ENCODE measurements at places on chromosomes 16 and 17.
A peak's percentile ranks its signal among the peaks of the same experiment; 100 is the strongest.

DNA sequence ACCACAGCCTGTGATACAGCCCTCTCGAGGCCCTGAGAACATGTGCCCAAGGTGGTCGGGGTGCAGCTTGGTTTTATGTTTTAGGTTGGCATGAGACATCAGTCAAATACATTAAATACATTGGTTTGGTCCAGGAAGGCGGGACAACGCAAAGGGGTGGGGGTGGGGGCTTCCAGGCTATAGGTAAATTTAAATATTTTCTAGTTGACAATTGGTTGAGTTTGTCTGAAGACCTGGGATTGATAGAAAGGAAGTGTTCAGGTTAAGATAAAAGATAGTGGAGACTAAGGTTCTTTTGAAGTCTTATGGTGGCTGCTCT, 1.2 kb upstream of the ZKSCAN2 start:
- DNase-seq, result no peak

- no peak for DNase-seq
Measured at GRCh38 chr17:64423881-64424280, 25.0 kb upstream of the MILR1 start.

- DNase-seq, result peak; percentile 88
Measured at GRCh38 chr17:59381716-59382570, 50.5 kb downstream of the YPEL2 start.

DNA sequence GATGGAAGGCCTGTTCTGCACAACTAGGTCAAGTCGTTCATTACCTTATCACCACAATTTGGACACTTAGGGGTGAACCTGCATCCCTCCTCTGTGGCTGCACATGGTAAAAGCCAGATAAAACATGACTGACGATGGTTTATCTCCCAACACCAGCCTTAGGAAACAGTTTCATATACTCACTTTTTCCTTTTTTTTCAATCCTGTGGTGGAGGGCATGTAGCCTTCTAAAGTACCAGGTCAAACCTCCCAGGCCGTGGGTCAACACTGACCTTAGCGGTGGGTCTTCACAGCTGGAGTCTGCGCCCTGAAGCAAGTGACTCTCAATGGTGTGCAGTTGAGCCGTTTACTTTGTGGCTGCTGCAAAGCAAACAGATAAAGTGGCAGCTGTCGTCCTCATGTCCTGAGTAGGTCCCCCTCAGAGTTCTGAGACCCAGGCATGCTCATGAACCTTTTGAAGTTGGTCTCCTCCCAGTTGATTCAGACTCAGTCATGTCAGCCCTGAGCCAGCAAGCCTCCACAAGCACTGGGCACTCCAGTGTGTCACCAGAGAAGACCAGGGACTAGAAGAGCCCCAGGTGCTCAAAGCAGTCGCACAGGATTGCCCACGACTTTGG, 5.9 kb downstream of the FAHD1 start:
- DNase-seq, result no peak

GRCh38 chr17:69405096-69405495, 9.4 kb upstream of the MAP2K6 start:
- no peak for DNase-seq

- peak; percentile 88 for DNase-seq
Measured at GRCh38 chr16:49698931-49699840, 156.7 kb downstream of the ZNF423 start.

DNA sequence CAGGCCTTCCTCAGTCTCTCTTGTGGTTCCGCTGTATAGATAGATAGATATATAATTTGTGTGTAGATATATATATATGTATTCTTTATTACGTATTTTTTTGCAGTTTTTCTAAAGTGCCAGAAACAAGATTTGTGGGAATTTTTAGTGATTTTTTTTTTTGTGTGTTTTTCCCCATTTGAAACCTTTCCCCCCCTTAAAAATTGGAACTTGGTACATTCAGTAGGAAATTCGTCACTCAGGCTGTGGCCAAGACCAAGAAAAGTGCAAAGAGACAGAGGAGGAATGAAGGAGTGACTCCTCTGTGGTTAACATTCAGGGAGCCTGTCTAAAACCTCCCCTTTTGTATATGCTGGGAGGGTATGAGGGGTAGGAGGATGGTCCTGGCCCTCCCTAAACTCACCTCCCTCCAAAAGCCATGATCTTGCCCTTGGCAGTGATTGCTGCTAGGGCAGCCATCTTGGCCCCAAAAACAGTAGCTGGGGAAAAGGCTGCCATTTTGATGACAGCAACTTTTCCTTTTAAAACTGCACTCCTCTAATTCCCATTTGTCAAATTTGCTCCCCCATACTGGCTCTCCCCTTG, 15.2 kb downstream of the CHRNB1 start:
- no peak for DNase-seq

- no peak for DNase-seq
Measured at GRCh38 chr16:55871411-55872038, 3.6 kb downstream of the CES5A start.

- DNase-seq, result no peak
Measured at GRCh38 chr17:71063127-71063526, 893.8 kb downstream of the KCNJ2 start.

GRCh38 chr17:36944553-36944952, 4.2 kb upstream of the AATF start:
- DNase-seq, result no peak

GRCh38 chr16:69834807-69835466, 72.8 kb downstream of the WWP2 start:
- DNase-seq, result no peak

DNA sequence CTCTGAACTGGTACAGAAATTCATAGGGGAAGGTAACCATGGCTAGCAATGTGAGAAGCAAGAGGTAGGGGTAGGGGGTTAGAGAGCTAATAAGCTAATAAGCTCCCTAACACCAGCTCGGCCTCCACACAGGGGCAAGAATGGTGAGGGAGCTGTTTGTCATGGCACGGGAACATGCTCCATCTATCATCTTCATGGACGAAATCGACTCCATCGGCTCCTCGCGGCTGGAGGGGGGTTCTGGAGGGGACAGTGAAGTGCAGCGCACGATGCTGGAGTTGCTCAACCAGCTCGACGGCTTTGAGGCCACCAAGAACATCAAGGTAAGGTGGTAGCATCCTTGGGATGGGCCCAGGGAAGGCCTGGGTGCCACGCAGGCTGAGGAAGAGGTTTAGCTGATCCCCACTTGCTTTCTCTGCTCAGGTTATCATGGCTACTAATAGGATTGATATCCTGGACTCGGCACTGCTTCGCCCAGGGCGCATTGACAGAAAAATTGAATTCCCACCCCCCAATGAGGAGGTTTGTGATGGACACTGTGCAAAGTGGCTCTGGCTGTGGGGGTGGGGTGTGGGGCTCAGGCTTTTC, 3.5 kb upstream of the FTSJ3 start:
- no peak for DNase-seq

DNA sequence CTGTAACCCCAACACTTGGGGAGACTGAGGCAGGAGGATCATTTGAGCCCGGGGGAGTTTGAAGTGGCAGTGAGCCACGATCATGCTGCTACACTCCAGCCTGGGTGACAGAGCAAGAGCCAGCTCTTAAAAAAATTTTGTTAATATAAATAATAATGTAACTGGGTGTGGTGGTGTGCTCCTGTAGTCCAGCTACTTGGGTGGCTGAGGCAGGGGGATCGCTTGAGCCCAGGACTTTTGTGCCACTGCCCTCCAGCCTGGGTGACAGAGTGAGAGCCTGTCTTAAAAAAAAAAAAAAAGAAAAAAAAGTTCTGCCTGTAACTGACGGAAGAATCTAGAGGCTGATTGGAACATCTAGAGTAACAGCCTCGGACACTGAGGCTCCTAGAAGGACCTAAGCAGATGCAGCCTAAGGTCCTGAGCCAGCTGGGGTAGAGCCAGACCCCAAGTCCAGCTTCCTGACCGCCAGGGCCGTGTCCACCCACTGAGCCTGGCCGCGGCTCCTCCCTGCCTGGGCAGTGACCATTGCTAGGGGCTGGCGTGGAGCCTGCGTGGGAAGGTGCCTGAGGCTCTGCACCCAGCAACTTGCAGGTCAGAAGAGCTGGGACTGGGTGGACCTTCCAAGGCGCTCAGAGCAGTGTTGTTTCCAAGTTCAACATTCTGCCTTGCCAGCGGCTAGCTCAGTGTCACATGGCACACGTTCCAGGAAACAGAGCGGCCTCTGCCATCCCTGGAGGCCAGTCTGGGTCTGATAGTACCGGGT, 209.4 kb upstream of the CIBAR2 start:
- peak; percentile 99 for DNase-seq

- DNase-seq, result no peak
Measured at GRCh38 chr16:77945126-77945525, 77.2 kb upstream of the CLEC3A start.

DNA sequence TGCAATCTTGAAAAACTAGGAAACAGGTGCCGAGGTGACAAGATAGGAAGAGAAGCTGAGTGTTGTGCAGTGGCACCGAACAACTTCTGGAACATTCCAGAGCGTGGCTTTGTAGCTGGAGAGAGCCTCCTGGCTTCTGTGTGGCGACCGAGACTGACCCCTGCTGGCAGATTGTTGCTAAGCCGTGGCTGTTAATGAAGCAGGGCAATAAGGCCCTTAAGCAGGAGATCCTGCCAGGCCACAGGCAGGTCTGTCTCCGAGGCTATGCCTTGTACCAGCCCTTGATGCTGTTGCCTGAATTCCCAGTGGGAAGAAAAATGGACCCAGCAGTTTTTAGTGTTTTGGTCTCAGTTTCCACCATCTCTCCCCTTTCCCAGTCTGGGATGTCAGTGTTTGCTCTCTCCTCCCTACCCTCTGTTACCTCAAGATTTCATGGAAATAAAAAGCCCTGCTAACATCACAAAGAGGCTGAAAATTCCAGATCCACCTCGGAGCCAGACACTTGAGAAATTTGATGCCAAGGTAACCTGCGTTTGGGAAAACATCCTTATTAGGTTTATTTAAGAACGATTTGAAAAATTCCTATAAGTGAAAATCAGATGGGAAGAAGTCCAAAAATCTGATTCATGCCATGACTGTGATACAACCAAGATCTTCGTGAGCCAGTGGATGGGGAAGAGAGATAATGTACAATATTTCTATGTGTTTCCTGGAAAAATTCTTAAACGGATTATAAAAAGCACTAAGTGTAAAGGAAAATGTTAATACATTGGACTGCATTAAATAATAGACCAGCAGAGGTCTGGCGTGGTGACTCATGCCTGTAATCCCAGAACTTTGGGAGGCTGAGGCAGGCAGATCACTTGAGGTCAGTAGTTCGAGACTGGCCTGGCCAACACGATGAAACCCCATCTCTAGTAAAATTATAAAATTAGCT, 265.1 kb downstream of the PRKCA start:
- DNase-seq, result no peak

GRCh38 chr16:66689282-66689681, 7.3 kb downstream of the CMTM4 start:
- DNase-seq, result no peak

GRCh38 chr17:58537266-58537665, 22.8 kb upstream of the MTMR4 start:
- DNase-seq, result no peak

DNA sequence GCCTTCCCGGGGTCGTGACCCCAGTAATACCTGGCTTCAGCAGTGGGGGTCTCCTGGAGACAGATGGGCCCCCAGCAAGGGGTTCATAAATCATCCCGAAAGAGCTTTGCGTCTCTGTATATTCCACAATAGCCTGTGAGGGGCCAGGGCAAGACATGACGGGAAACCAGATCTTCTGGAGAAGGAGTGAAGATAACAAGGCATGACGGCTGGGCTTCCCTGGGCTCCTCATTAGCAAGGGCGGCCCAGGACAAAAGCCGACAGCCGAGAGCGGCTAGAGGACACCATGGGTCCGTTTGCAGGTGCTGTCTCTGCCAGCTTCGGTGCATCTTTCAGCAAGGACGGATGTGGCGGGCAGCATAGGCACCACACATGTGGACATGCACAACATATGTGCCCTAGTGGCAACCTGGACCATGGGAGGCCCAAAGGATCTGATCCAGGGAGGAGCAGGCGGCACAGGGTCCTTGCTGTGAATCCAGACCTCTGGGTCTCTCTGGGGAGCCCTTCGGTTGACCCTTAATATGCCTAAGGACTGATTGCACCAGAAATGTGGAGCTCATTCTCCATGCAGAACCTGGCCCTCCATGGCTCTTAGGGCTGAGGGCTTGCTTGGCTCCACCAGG, 136.9 kb upstream of the FOXF1 start:
- DNase-seq, result no peak

- DNase-seq, result no peak
Measured at GRCh38 chr16:5319799-5320198, 222.2 kb upstream of the EEF2KMT start.

- DNase-seq, result no peak
Measured at GRCh38 chr16:12206098-12206748, 229.7 kb downstream of the SNX29 start.

DNA sequence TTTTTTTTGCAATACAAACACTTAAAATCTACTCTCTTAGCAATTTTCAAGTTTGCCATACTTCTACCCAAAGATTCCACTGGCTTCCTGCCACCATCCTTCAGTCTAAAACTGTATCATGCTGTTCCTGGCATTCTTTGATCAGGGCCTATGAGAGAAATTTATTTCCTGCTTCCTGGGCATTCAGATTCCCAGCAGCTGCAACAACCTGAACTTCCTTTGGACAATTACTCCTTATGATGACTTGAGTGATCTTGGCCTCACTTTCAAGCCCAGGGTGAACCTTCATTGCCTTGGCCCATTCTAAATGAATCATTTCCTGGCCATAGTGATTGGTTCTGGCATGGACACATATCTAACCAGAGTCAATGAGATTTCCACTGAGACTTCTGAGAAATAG, 18.0 kb upstream of the MON1B start:
- no peak for DNase-seq

GRCh38 chr17:2438823-2439222, 38.0 kb upstream of the MNT start:
- no peak for DNase-seq

DNA sequence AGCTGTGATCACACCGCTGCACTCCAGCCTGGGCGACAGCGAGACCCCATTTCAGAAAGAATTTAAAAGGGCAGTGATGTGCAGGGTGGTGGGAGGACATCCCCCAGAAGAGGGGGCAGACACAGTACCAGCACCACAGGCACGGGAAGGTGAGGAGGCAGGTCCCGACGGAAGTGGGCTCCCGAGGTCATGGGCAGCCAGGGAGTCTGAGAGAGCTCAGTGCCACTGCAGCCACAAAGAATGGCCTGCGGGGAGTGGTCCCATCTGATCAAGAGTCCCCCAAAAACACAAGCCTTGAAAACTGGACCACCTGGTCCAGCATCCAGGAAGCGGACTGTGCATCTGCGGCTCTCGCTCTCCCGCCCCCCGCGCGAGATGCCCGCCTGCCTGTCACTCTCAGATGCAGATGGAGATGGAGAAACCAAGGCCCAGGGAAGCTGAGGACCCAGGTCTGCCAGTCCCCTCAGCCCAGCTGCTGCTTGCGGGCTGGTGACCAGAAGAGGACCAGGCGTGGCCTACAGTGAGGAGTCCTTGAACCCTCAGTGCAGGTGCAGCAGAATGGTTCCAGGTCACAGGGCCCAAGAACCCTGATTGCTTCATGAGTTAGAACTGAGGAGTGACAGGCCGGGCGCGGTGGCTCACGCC, 4.3 kb upstream of the CAPN15 start:
- no peak for DNase-seq

DNA sequence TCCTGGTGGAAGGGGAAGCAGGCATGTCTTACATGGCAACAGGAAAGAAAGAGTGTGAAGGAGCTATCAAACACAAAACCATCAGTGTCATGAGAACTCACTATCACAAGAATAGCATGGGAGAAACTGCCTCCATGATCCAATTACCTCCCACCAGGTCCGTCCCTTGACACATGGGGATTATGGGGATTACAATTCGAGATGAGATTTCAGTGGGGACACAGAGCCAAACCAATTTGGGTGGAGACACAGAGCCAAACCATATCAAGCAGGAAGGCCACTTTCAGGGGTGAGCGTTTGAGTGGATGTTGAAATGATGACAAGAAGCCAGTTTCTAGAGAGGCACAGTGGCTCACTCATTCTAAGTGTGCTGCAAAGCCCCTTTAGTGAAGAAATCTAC, 143.8 kb downstream of the CPPED1 start:
- no peak for DNase-seq

All from coronary artery (tissue), 2 donors.